ENCODE measurements at places on chromosomes 5 and 9. TPM values are rescaled to one million over a fixed set of nuclear protein-coding genes. Genes with fewer than 3 reads are reported as not detected.

Gene MZB1
- 26.3 TPM for total RNA-seq

Gene SGCD
- total RNA-seq = not detected

Gene KIF3A
- 16.1 TPM for total RNA-seq

Gene MAMDC2
- not detected for total RNA-seq

Gene PDGFRB
- total RNA-seq = 0.21 TPM

Gene SHISAL2B
- total RNA-seq = not detected

Gene PCDHGA11
- not detected for total RNA-seq

Gene SH2D3C
- 35.3 TPM for total RNA-seq

- no peak for DNase-seq
- H3K4me3 ChIP-seq = no peak overlapping the region
- H3K27me3 ChIP-seq = no peaks in the 10 kb centered on the region
- H3K4me1 ChIP-seq = no peaks in the 10 kb centered on the region
- H3K27ac ChIP-seq = no peak overlapping the region
Measured at GRCh38 chr9:13569602-13570067, 290.1 kb upstream of the MPDZ start.

DNA sequence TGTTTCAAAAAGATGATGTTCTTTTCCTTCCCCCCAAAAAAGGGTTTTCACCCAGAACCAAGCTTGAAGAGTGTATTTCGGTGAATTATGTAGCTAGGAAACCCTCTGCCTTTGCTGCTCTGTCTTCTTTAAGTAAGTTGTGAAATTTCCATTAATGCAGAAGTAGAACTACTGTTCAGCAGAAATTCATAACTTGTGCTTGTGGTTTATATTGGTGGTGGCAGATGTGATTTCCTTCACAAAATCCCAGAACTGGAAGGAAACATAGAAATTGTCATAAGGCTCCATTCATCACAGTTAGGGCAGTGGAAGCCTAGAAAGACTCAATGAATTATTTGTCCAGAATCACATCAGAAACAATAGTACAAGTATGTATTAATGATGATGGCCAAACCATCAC, 42.1 kb upstream of the DAB2 start:
- no peaks in the 10 kb centered on the region for H3K36me3 ChIP-seq
- no peaks in the 10 kb centered on the region for H3K4me1 ChIP-seq
- DNase-seq = no peak
- H3K27ac ChIP-seq = no peak overlapping the region
- H3K27me3 ChIP-seq = peaks cover 6% of the 10 kb centered on the region

DNA sequence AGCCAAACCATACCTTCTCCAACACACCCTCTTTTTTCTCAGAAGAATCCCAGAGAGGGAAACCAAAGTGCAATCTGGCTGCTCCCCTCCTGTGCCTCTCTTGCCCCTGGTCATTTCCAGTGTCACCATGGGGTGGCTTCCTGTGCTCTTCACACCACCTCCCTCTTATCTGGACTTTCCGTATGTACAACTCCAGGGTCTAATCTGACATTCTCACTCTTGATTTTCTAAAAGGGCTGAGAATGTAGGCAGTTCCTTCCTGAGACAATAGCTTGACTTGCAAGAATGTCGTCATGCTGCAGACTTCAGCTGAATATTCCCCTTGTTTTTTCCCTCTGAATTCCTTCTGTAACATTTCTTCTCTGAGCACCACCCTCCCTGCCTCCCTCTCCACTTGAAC, 110.2 kb downstream of the FBXL7 start:
- no peaks in the 10 kb centered on the region for H3K4me1 ChIP-seq
- DNase-seq = no peak
- H3K36me3 ChIP-seq = no peaks in the 10 kb centered on the region
- no peak overlapping the region for H3K4me3 ChIP-seq

DNA sequence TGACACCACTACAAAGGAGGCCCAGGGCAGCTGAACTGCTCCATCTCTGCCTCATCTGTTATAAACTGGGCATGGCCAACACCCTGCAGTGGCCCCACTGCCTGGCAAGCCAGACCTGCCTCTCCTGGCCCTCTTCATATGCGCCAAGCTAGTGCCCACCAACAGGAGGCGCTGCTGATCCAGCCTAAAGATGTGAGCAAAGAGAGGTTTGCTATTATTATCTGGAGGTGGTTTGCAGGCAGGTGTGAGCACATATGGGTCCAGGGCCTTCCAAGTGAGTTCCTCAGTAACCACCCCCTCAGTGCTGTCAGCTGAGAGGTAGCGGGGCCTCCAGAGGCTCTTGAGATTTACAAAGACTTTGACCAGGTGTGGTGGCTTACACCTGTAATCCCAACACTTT, 232.2 kb downstream of the SYK start:
- peaks cover 21% of the 10 kb centered on the region for H3K27me3 ChIP-seq
- no peak overlapping the region for H3K27ac ChIP-seq
- no peak overlapping the region for H3K4me3 ChIP-seq
- DNase-seq = peak; percentile 89

- no peak overlapping the region for H3K4me3 ChIP-seq
- peak; percentile 25 for DNase-seq
- peaks cover 19% of the 10 kb centered on the region for H3K4me1 ChIP-seq
- H3K27ac ChIP-seq = no peak overlapping the region
- H3K36me3 ChIP-seq = no peaks in the 10 kb centered on the region
Measured at GRCh38 chr5:144203750-144204596, 33.3 kb downstream of the KCTD16 start.

DNA sequence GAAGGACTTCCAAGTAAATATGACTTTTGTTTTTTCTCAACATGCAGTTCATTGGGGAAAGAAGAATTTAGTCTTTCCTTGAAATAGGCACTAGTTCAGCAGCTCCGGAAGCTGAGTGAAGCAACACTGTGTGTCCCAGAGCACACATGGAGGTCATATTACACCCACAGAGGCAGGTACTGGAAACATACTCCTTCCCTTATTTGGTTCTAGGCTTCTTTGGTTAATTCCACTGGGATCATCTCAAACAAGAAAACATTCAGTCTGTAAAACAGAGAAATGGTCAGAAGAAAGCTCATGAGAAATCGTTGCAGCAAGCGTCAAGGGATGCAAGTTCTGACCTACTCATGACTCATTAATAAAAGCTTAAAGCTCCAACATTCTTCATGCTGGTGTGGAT, 175.1 kb upstream of the PCSK5 start:
- no peak overlapping the region for H3K4me3 ChIP-seq
- no peaks in the 10 kb centered on the region for H3K4me1 ChIP-seq
- H3K36me3 ChIP-seq = no peaks in the 10 kb centered on the region
- H3K27me3 ChIP-seq = no peaks in the 10 kb centered on the region
- no peak for DNase-seq
- H3K27ac ChIP-seq = no peak overlapping the region

DNA sequence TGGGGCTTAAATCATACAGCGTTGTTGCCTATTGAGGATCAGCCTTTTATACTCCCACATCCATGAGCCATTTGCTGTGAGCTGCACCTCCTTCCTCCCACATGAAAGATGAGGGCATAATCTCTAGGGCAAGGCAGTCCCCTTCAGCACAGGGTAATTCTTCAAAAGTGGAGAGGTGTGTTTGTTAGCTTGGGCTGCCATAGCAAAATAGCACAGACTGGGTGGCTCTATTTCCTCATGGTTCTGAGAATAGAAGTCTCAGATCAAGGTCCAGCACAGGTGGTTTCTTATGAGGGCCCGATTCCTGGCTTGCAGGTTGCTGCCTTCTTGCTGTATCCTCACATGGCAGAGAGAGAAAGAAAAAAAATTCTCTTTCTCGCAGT, 121.8 kb upstream of the SLC12A2 start:
- H3K4me1 ChIP-seq = peaks cover 12% of the 10 kb centered on the region
- H3K4me3 ChIP-seq = no peak overlapping the region
- H3K27ac ChIP-seq = no peak overlapping the region
- peaks cover 22% of the 10 kb centered on the region for H3K36me3 ChIP-seq
- DNase-seq = no peak

- no peaks in the 10 kb centered on the region for H3K36me3 ChIP-seq
- DNase-seq = no peak
- H3K4me3 ChIP-seq = no peak overlapping the region
- H3K27ac ChIP-seq = no peak overlapping the region
- H3K4me1 ChIP-seq = no peaks in the 10 kb centered on the region
Measured at GRCh38 chr9:38182321-38182720, 113.3 kb upstream of the SHB start.

DNA sequence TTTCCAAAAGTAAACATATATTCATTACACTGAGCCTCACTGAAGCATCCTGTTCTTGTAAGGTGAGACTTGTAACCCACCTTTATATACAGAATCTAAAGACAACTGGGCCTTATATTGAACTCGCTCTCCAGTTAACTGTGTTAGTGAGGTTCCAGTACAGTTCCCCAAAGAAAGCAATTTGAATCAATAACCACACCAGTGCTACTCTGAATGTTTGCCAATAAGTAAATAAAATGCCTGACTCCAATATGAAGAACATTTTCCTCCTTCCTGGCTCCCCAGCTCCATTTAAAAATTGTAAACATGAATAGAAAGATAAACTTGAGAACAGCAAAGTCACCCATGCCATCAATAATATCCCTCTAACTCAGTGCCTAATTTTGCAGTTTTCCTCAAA, 50.1 kb downstream of the FBXW11 start:
- H3K4me1 ChIP-seq = peaks cover 71% of the 10 kb centered on the region
- H3K27me3 ChIP-seq = no peaks in the 10 kb centered on the region
- no peak overlapping the region for H3K4me3 ChIP-seq
- H3K27ac ChIP-seq = no peak overlapping the region
- peaks cover 2% of the 10 kb centered on the region for H3K36me3 ChIP-seq

DNA sequence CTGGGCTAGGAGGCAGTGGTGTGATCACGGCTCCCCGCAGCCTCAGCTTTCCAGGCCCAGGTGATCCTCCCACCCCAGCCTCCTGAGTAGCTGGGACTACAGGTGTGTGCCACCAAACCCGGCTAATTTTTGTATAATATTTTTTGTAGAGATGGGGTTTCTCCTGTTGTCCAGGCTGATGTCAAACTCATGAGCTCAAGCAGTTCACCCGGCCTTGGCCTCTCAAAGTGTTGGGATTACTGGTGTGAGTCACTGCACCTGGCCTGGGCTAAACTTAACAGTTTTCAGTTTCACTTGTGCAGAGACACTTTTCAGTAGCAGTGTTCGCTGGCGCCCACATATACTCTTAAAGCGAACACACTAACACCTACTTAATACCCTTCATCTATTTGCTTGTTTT, 205.6 kb upstream of the ZNF608 start:
- H3K4me3 ChIP-seq = no peak overlapping the region
- no peak for DNase-seq
- no peaks in the 10 kb centered on the region for H3K4me1 ChIP-seq

- no peak for DNase-seq
- H3K27ac ChIP-seq = no peak overlapping the region
- H3K4me1 ChIP-seq = no peaks in the 10 kb centered on the region
- H3K4me3 ChIP-seq = no peak overlapping the region
- H3K36me3 ChIP-seq = no peaks in the 10 kb centered on the region
Measured at GRCh38 chr5:137209232-137209809, 289.8 kb downstream of the SPOCK1 start.

GRCh38 chr9:36345103-36345846, 54.8 kb downstream of the RNF38 start:
- H3K4me1 ChIP-seq = peaks cover 9% of the 10 kb centered on the region
- no peaks in the 10 kb centered on the region for H3K27me3 ChIP-seq
- no peak overlapping the region for H3K27ac ChIP-seq
- DNase-seq = no peak
- peaks cover 46% of the 10 kb centered on the region for H3K36me3 ChIP-seq
- no peak overlapping the region for H3K4me3 ChIP-seq

- no peak overlapping the region for H3K27ac ChIP-seq
- no peaks in the 10 kb centered on the region for H3K36me3 ChIP-seq
- DNase-seq = no peak
- H3K4me1 ChIP-seq = no peaks in the 10 kb centered on the region
- no peaks in the 10 kb centered on the region for H3K27me3 ChIP-seq
- H3K4me3 ChIP-seq = no peak overlapping the region
Measured at GRCh38 chr5:90184764-90185163, 224.8 kb downstream of the CETN3 start.

DNA sequence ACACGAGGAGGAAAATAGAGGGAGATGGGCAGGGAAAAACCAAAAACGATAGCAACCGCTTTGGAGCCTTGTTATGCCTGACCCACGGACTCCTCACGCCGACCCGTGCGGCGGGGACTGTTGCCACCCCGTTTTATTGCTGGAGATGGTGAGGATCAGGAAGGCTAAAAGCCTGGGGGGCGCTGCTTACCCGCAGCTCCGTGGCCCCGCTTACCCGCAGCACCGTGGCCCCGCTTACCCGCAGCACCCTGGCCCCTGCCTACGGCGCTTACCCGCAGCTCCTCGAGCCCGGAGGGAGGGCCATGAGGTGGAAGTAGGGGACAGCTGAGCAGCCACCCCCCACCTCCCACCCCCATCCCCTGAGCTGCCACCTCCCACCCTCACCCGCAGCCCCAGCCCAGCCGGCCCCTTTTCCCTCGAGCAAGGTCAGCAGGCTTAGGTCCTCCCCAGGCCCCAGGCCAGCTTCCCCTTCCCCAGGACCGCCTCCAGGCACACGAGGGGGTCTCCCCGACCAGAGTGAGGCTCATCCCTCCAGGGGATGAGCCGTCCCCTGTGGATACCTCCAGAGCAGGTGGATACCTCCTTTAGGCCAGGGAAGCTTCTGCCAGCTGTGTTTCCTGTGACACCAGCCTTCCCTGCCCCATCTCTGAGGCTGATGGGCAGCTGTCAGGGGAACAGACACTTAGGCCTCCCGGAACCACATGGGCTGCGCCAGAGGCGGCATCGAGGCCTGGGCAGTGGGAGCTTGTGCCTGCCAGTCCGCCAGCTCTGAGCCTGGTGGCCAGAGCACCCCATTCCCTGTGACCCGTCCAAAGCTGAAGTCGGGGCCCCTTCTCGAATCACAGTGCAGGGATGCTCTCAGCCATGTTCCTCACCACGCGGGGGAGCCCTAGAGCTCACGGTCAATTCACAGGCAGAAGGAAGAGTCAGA, 92.3 kb downstream of the LMX1B start:
- H3K4me3 ChIP-seq = no peak overlapping the region
- no peaks in the 10 kb centered on the region for H3K36me3 ChIP-seq
- peak; percentile 84 for DNase-seq
- peaks cover 18% of the 10 kb centered on the region for H3K4me1 ChIP-seq
- no peak overlapping the region for H3K27ac ChIP-seq

- no peak for DNase-seq
Measured at GRCh38 chr5:32331935-32332274, 19.2 kb upstream of the MTMR12 start.

- H3K27ac ChIP-seq = peak overlapping the region; percentile 90
- no peaks in the 10 kb centered on the region for H3K27me3 ChIP-seq
- H3K4me1 ChIP-seq = peaks cover 57% of the 10 kb centered on the region
Measured at GRCh38 chr9:137757613-137758029, 120.0 kb upstream of the CACNA1B start.

DNA sequence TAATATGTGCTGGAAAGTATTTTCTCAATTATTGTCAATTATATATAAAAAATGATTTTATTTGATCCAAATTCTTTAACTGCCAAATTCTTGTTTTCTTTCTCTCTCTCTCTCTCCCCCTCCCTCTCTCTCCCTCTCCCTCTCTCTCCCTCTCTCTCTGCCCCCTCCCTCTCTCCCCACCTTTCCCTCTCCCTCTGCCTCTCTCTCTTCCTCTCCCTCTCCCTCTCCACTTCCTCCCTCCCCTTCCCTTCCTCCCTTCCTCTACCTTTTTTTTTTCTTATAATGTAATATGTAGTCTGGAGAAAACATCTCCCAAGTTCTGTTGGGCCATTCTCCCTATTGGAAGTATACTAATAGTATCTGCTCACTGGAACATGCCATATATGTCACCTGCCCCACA, 6.4 kb upstream of the RFX3 start:
- peaks cover 43% of the 10 kb centered on the region for H3K4me1 ChIP-seq
- H3K4me3 ChIP-seq = no peak overlapping the region
- H3K36me3 ChIP-seq = peaks cover 24% of the 10 kb centered on the region
- H3K27ac ChIP-seq = no peak overlapping the region
- no peak for DNase-seq
